ENCODE measurements at places on chromosomes 1 and 21.

- no peak for DNase-seq
These were observed 19.7 kb upstream of the RNU1-4 start for GRCh38 chr1:16720351-16721223.

DNA sequence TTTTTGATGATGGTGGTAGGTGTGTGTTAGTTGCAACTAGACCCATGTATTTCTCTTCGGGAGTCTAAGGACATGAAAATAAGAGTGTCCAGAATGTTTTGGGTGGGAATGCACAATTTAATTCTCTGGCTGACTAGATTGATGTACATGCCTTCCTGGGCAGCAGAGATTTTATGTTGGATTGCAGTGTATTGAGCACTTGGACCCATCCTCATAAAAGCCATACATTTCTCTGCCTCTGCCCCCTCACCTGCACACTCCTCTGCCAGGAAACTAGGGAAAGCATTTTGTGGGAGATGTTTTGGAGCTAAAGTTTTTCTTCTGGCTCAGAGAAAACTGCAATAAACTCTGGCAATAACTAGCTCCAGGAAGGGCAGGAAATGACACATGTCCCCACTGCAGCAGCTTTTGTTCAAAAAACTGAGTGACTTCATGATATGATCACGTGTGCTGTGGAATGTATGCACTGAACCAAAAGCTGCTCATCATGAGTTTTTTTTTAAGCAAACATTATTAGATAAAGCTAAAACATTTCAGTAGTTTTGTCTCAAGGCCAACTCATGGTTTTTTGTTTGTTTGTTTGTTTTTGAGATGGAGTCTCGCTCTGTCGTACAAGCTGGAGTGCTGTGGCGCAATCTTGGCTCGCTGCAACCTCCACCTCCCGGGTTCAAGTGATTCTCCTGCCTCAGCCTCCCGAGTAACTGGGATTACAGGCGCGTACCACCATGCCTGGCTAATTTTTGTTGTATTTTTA, 17.6 kb downstream of the RIT1 start:
- no peak for DNase-seq

DNA sequence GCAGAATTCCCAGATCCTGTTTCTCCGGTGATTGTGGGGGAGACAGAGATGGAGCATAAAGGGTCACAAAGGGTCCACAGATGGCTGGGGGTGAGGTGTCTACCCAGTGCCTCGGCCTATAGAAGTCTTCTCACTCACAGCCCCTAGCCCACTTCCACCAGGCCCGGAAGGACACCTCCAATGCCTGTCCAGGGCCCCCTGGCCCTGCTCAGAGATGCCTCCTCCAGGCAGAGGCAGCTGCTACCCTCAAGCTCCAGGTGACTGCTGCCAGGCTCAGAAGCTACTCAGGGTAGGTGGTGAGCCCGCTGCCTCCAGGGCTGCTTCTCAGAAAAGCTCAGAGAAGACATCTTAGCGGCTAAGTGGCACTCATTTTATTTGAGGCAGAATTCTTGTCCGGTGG, 22.0 kb upstream of the ZC3H12A start:
- no peak for DNase-seq

GRCh38 chr1:93659822-93660503, 21.7 kb downstream of the BCAR3 start:
- DNase-seq: no peak

- DNase-seq: no peak
These were observed 104.8 kb upstream of the ATP1A1 start for GRCh38 chr1:116268211-116268610.

DNA sequence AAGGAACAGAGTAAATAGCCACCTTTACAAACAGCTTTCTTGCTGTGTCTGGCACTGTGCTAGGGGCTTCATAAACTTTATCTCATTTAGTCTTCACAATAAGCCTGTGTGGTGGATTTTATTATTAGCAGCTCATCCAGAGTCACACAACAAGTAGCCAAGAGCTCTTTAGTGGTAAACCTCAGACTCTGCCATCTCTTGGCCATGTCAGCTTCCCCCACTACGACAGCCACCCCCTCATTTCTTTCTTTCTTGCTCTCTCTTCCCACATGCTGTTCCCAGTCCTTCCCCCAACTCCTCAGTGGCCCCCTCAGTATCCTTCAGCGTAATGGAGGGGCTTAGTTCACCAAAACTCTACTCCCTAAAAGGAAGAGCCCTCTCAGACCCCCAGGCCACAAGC, 1.2 kb upstream of the ZNF683 start:
- DNase-seq: no peak

- DNase-seq: no peak
These were observed 275.2 kb downstream of the COL11A1 start for GRCh38 chr1:102833151-102833550.

All from osteocyte (in vitro differentiated cells).